ENCODE measurements at places on chromosomes 2 and 18. TPM values are rescaled to one million over a fixed set of nuclear protein-coding genes. Genes with fewer than 3 reads are reported as not detected.

Gene STEAP3
- polyA plus RNA-seq = 7.1 TPM

Gene CYBRD1
- 46.0 TPM for polyA plus RNA-seq

Gene CHCHD5
- polyA plus RNA-seq = 73.5 TPM

Gene ABCG5
- 1.8 TPM for polyA plus RNA-seq

Gene ALK
- 0.16 TPM for polyA plus RNA-seq

Gene TM4SF20
- polyA plus RNA-seq = 9.3 TPM

Gene IWS1
- polyA plus RNA-seq = 47.8 TPM

Gene DSG2
- 67.7 TPM for polyA plus RNA-seq

Gene AQP12B
- 0.38 TPM for polyA plus RNA-seq

Gene MOGAT1
- polyA plus RNA-seq = not detected

Gene RALBP1
- polyA plus RNA-seq = 41.2 TPM

Gene GAREM1
- 6.3 TPM for polyA plus RNA-seq

Gene KRTCAP3
- 23.3 TPM for polyA plus RNA-seq

Gene CNTNAP5
- 0.28 TPM for polyA plus RNA-seq

Gene TNFAIP6
- polyA plus RNA-seq = 9.8 TPM

Gene BARD1
- polyA plus RNA-seq = 6.1 TPM

Gene KCNIP3
- polyA plus RNA-seq = 6.5 TPM

Gene GPR75
- 0.07 TPM for polyA plus RNA-seq

Gene DAPL1
- not detected for polyA plus RNA-seq

Gene NT5C1B
- 0.22 TPM for polyA plus RNA-seq

Gene VSNL1
- polyA plus RNA-seq = 9.4 TPM

Gene ANKRD62
- not detected for polyA plus RNA-seq

Gene TRAK2
- polyA plus RNA-seq = 6.8 TPM

Gene PPP4R1
- polyA plus RNA-seq = 45.0 TPM

Gene ST8SIA5
- 0.76 TPM for polyA plus RNA-seq

Gene NCKAP5
- polyA plus RNA-seq = 1.8 TPM

Gene OTOS
- 0.34 TPM for polyA plus RNA-seq

Gene ANKRD29
- 8.9 TPM for polyA plus RNA-seq

Gene MC5R
- polyA plus RNA-seq = not detected

Gene C2orf92
- polyA plus RNA-seq = 4.5 TPM

Gene CTLA4
- polyA plus RNA-seq = not detected

Gene SLC14A1
- 0.81 TPM for polyA plus RNA-seq

Gene ABCG8
- 6.5 TPM for polyA plus RNA-seq

Gene PDE1A
- 1.7 TPM for polyA plus RNA-seq

Gene HES6
- polyA plus RNA-seq = 23.0 TPM

Gene CD8A
- polyA plus RNA-seq = not detected

Gene OXER1
- polyA plus RNA-seq = 7.5 TPM

Gene GCG
- polyA plus RNA-seq = 100 TPM

Gene GNLY
- polyA plus RNA-seq = not detected

Gene C2orf66
- polyA plus RNA-seq = not detected

Gene HAAO
- polyA plus RNA-seq = 35.4 TPM

Gene RAB6C
- polyA plus RNA-seq = not detected

Gene NDC80
- 5.6 TPM for polyA plus RNA-seq

Gene LDAH
- polyA plus RNA-seq = 15.2 TPM

Gene RAPGEF4
- polyA plus RNA-seq = 2.0 TPM

Gene PSD4
- 15.1 TPM for polyA plus RNA-seq

Gene NTSR2
- polyA plus RNA-seq = not detected

Gene REG1B
- not detected for polyA plus RNA-seq

Data from hepatocyte (in vitro differentiated cells).